Sciatic nerve (tissue), 2 donors: ENCODE measurements at places on chromosomes 3 and 15. TPM values are rescaled to one million over a fixed set of nuclear protein-coding genes. Genes with fewer than 3 reads are reported as not detected.

The MORC1 gene
- total RNA-seq, result not detected

The NBEAL2 gene
- 44.0 TPM for total RNA-seq

The DAZL gene
- not detected for total RNA-seq

The LRRC31 gene
- total RNA-seq, result not detected

The PLSCR2 gene
- 0.71 TPM for total RNA-seq

The ZNF35 gene
- total RNA-seq, result 10.6 TPM

The RASGRP1 gene
- 1.2 TPM for total RNA-seq

The KIF15 gene
- 0.53 TPM for total RNA-seq

The USP8 gene
- total RNA-seq, result 77.9 TPM

The CELF6 gene
- total RNA-seq, result 3.3 TPM

The HSPBAP1 gene
- 15.9 TPM for total RNA-seq

The C3orf33 gene
- 6.2 TPM for total RNA-seq

The CPEB1 gene
- 27.1 TPM for total RNA-seq

The OCA2 gene
- total RNA-seq, result 0.98 TPM

The LEKR1 gene
- 1.9 TPM for total RNA-seq

The HAPLN3 gene
- 15.9 TPM for total RNA-seq

The GRM7 gene
- 2.1 TPM for total RNA-seq

The CKMT1B gene
- total RNA-seq, result not detected

The TNIK gene
- total RNA-seq, result 9.5 TPM

The CCDC174 gene
- 31.0 TPM for total RNA-seq

The NMD3 gene
- 56.8 TPM for total RNA-seq

The PARP15 gene
- total RNA-seq, result 3.3 TPM

The TAGLN3 gene
- 0.62 TPM for total RNA-seq

The IL17RD gene
- 14.8 TPM for total RNA-seq

The GCNT3 gene
- not detected for total RNA-seq

The ECE2 gene
- not detected for total RNA-seq
